Epithelial cell of umbilical artery (primary cell): ENCODE measurements at places on chromosomes 5 and 9. TPM values are rescaled to one million over a fixed set of nuclear protein-coding genes. Genes with fewer than 3 reads are reported as not detected.

Gene GFM2
- total RNA-seq: 39.0 and 59.6 TPM in 2 replicates

Gene MUSK
- total RNA-seq: under 0.01 TPM in 1 of 2 replicates, not detected in the other

Gene RASGRF2
- total RNA-seq: 15.3 and 15.9 TPM in 2 replicates

Gene HTR4
- not detected in 2 replicates for total RNA-seq

Gene SPIN1
- 47.1 and 63.2 TPM in 2 replicates for total RNA-seq

Gene ANKRD18A
- under 0.01 TPM in 2 replicates for total RNA-seq

Gene SLC34A3
- not detected in 2 replicates for total RNA-seq

Gene PPP3R2
- total RNA-seq: not detected in 2 replicates

Gene GHR
- 0.30 and 0.65 TPM in 2 replicates for total RNA-seq

Gene C5
- total RNA-seq: 2.3 TPM in 2 replicates

Gene PCDHB13
- 0.15 and 0.65 TPM in 2 replicates for total RNA-seq

Gene PHF24
- not detected in 2 replicates for total RNA-seq

Gene F2RL2
- 0.65 and 2.3 TPM in 2 replicates for total RNA-seq

Gene RUSC2
- total RNA-seq: 10.1 and 10.2 TPM in 2 replicates

Gene PCDHGA9
- 0.76 and 0.97 TPM in 2 replicates for total RNA-seq

Gene DND1
- 0.15 TPM in 1 of 2 replicates, not detected in the other for total RNA-seq

Gene LAMC3
- total RNA-seq: under 0.01 and 0.15 TPM in 2 replicates

Gene LCN1
- total RNA-seq: not detected in 2 replicates

Gene DDX4
- total RNA-seq: not detected in 2 replicates

Gene PELO
- total RNA-seq: 15.3 and 16.7 TPM in 2 replicates

Gene MOB3B
- total RNA-seq: not detected in 2 replicates

Gene DBH
- not detected in 2 replicates for total RNA-seq

Gene WHRN
- total RNA-seq: under 0.01 TPM in 1 of 2 replicates, not detected in the other

Gene CCNO
- 0.32 TPM in 1 of 2 replicates, not detected in the other for total RNA-seq

Gene SLC36A2
- total RNA-seq: not detected in 2 replicates

Gene KCNIP1
- not detected in 2 replicates for total RNA-seq

Gene P4HA2
- 88.3 and 90.0 TPM in 2 replicates for total RNA-seq

Gene CNTLN
- 10.4 and 10.8 TPM in 2 replicates for total RNA-seq

Gene TRIP13
- 42.6 and 53.5 TPM in 2 replicates for total RNA-seq

Gene SETX
- 52.3 and 73.7 TPM in 2 replicates for total RNA-seq

Gene SGCD
- under 0.01 TPM in 2 replicates for total RNA-seq

Gene MYOZ3
- total RNA-seq: under 0.01 and 0.61 TPM in 2 replicates

Gene ADCY2
- total RNA-seq: not detected in 2 replicates

Gene NEUROG1
- total RNA-seq: not detected in 2 replicates

Gene CHSY3
- 21.9 and 38.0 TPM in 2 replicates for total RNA-seq

Gene SLC6A18
- not detected in 2 replicates for total RNA-seq

Gene HEMGN
- total RNA-seq: not detected in 2 replicates

Gene PCDHA3
- under 0.01 and 0.32 TPM in 2 replicates for total RNA-seq

Gene TRIM36
- under 0.01 TPM in 1 of 2 replicates, not detected in the other for total RNA-seq

Gene SPATA24
- total RNA-seq: 10.1 and 14.4 TPM in 2 replicates
